AG04449 (cell line): ENCODE measurements at places on chromosomes 3 and 15.

DNA sequence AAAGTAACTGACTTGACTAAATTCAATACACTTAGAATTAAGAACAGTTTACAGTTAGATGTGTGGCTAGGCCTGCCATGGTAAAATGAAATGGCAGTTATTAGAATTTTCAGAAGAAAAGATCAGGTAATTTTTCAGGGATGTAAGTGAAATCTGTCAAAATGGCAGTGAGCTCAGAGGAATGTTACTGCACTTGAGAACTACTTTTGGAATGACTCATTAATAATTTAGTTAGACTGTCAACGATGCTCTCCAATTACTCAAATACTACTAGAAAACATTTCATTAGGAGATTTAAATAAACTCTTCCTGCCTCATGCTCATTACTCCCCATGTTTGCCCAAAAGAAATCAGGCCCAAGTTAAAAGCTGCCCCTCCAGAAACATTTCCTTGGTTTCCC lies 84.4 kb downstream of the RFTN1 start:
- DNase-seq, result no peak

- no peak for DNase-seq
Observed at GRCh38 chr3:170222647-170223541, 670 bp downstream of the PRKCI start.

- no peak for DNase-seq
Observed at GRCh38 chr3:128033102-128033501, 19.1 kb upstream of the SEC61A1 start.

- no peak for DNase-seq
Observed at GRCh38 chr15:55514414-55514850, 6.4 kb upstream of the DNAAF4 start.

DNA sequence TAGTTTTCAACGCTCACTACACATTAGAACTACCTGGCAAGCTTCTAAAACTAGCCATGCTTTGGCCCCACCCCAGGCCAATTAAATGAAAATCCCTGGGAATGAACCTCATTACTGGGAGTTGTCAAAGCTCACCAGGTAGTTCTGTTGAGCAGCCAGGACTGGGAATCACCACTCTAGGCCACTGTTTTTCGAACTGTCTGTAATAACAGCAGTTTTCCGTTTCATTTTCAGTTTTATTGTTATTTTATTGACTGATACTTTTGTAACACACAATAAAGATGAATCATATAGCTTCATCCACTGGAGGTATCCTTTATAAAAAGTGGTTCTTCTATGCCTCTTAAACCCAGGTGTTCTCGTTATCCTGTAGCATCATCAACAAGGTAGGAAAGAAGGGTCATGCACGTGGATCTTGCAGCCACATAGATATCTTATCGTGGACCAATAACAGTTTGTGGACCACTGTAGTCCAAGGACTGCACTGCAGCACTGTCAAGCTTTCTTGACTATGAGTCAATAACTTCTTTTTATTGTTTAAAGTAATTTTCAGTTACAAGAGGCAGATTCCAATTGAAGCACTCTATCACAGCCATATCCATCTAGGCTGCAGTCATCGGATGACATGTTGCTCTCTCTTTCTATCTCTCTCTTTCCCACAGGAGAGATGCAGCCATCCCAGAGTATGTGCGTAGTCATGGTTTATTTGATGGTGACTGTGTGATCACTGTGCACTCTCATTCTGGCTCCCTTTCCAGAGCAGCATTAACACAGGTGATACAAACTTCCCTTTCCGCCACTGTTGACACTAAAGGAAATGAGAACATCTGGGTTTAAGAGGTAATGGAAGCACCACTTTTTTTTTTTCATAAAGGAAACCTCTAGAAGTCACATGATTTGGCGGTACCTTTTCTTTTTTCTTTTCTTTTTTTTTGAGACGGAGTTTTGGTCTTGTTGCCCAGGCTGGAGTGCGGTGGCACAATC lies 39.0 kb upstream of the BLM start:
- DNase-seq, result no peak

DNA sequence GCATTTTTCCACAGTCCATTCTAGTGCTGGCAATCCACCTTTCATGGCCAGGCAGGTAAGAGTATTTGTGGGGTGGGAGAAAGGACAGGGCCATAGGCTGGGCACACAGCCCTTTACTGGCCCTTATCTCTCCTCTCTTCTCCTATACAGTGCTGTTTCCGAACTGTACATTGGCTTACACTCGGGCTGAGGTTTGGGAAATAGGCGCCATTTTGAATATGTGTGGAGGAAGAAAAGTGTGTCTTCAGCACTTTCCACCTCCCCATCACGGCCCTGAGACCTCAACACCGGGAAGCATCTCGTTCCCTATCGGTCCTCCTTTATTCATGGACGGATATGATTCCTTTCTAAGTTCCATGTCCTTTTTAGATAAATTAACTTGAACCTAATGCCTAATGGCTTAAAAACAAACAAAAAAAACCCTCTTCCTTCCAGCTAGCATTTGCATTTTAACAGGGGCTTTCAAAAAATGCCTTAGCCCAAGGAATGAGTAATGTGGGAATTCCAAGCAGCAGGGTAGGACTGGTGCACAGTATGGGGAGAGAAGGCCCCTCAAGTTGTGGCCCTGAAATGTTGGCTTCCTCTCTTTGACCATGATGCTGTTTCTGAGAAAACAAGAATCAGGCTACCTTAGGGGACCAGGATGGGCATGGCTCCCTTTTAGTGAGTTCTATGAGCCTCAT lies 24.5 kb downstream of the CD86 start:
- no peak for DNase-seq

DNA sequence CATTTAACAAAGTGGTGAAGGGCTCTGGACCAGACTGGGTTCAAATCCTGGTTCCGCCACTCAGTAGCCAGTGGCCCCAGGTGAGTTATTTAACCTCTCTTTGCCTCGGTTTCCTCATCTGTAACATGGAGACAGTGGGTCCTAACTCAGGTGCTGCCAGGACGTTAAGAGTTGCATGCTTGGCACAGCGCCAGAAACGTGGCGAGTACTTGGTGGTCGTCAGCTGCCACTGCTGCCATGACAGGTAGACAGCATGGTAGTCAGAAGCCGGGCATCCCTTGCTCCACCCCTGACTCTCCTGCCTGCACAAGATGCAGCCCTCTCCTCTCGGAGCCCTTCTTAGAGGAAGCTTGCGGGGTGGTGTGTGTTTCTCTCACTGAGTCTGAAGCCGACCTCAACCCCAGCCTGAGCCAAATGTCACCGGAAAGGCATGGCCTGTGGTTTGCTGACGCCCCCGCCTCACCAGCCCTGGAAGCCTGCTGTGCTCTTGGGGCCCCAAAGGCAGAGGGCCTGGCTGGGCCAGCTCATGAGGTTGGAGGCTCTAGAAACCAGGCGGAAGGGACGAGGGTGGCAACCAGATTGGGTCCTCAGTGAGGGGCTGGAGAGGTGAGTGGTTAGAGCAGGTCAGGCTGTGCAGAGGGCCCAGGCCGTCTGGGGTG lies 160.8 kb upstream of the TLE3 start:
- DNase-seq, result no peak

- DNase-seq, result no peak
Observed at GRCh38 chr3:138331143-138331894, 1.7 kb upstream of the NME9 start.

DNA sequence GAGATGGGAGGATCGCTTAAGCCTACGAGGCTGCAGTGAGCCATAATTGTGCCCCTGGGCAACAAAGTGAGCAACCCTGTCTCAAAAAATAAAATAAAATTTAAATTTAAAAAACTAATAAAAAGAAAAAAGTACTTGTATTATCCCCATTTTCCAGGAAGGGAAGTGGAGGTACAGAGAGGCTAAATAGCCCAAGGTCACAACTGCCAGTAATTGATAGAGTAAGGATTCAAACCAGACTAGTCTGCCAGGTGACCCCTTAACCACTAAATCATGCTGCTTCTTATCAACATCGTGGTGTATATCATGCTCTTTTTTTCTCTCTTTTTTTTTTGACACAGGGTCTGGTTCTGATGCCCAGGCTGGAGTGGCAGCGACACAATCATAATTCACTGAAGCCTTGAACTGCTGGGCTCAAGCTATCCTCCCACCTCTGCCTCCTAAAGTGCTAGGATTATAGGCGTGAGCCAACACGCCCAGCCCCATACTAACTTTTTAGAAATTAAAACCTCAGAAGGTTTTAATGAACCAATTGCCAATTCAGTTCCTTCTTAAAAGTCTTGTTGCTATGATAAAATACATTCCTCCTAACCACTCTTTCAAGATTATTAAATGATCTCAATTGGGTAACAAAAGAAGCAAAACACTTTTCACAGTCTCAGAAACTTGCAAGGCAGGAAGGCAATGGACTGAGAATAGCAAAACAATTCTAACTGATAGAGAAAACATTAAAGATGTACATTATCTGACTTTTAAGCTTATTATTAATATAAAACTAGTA lies 30.5 kb downstream of the HERC1 start:
- DNase-seq, result no peak

DNA sequence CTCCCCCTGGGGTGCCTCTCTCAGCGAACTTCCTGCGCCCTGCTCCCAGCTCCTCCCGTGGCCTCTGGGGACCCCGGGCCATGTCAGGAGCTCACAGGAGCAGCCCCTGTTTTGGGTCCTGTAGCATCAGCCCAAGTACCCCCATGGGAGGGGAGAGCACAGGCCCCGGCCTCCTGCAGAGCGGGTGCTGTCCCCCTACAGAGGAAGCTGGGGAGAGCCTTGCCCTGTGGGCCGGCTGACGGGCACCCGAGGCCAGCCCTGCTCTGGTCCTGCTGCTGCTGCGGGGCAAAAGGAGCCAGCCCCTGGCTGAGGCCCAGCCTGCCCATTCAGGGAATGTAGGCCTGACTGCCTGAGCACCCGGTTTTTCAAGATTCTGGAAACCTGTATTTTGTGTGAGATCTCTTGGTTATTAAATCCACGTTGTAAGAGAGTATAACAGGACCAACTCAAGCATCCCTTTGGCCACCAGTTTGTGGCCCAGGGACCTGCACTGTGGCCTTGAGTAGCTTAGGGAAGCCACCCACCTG lies 12.4 kb downstream of the PLXNA1 start:
- DNase-seq, result no peak

GRCh38 chr15:95865330-95865739 lies 465.2 kb upstream of the NR2F2 start:
- no peak for DNase-seq
